Substantia nigra (tissue), 51 donors: ENCODE measurements at places on chromosomes 16 and 17.

DNA sequence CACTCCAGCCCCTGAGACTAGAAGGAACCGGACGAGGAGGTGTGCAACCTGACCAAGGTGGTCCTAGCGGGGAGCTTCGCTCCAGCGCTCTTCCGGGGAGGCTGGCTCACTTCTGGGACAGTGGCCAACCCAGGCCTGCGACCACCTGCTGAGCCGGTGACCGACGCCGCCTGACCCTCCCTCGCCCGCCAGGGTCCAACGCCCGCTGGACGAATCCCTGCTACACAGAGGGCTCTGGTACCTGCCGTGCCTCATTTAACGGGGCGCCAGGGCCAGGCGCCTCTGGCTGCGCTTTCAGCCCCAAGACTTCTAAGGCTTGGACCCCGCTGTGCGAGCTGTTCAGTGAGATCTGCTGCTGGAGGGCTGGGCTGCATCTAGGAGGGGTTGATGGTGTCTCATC, 99.5 kb upstream of the KCNJ18 start:
- no peak for DNase-seq

DNA sequence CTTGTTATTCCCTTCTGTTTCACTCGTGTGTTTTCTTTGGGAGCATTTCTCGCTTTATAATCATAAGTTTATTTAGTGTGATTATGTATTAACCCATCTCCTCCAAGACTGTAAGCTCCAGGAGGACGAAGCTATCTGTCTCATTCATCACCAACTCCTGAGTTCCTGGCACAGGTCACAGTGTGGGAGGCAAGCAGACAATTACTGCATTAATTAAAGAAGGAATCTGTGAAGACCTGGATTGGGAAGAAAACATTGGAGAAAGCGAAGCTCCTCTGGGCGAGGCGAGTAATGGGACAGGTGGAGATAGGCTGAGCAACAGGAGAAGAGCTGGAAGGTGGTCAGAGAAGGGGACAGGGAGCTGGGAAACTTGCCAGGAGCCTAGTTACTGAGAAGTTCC, 7.8 kb upstream of the CAMKK1 start:
- no peak for DNase-seq

GRCh38 chr17:55388842-55389241, 32.8 kb downstream of the MMD start:
- DNase-seq = no peak

DNA sequence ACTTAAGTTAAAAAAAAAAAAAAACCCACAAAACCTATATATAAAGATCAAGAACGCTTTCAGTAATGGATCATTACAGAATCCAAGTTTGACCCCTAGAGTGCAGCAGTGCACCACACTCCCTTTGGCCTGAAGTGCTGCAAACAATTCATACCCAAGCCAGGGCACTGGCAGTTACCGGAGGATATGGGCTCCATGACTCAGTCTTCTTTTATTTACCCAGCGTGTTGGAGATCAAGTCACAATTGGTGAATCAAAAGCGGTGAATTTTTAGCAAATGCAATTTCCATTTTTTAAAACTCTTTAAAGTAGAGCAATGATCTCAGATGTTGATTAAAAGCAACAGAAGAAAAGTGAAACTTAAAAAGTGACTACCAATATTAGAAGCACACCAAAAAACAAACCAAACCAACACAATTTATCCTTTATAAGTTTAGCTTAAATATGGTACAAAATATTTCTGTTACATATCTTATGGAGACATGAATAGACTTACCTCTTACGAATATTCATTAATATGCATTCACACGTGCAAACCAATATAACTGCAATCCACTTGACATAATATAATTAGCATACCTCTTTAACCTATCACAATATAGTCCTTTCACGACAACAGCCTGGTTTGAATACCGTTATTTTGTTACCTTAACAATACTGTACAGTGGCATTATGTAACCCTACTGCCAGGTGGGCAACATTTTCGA, 46.3 kb downstream of the ZNF652 start:
- peak; percentile 74 for DNase-seq

DNA sequence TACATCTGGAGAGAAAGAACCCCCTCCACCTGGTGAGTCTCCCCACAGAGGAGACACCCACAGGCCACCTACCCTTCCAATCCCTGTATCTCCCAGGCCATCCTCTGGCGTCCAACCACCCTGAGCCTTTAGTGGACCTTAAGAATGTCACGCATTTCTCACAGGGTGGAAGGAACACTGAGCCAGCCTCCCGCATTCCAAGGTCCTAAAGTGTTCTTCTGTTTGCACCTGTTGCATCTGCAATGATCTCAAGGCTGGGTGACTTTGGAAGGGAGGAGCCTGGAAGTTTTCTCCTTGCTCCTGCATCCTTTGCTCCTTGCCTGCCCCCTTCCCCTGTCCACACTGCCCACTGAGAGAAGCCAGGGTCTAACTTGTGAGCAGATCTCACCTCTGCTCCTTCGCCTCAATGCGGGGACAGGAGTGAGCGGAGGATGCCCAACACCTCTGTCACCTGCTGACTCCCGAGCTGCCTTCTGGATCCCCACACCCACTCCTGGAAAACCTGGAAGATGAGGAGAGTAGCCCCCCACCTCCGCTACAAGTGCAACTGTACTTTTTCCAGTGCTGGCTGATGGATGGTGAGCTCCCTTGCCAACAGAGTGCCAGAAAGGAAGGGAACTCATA, 3.7 kb downstream of the CHST5 start:
- DNase-seq = no peak

DNA sequence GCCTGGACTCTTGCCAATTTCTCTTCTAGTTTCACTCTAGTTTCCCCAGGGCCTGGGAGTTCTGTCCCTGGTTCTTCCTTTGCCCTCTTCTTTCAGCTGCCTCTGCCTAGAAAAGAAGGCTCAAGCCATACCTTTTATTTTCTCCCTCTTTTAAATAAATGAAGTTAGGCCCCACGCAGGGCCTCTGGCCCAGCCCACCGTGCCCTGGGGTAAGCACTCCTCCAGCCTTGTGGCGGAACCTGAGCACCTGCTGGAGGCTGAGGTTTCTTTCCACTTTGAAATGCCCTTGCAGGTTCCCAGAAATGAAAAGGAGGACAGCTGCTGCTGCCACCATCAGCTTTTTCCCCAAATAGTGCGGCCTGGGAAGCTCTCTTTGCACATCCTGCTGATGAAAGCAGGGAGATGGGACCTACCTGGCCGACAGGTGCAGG, 139.4 kb downstream of the CCDC182 start:
- DNase-seq = no peak

- no peak for DNase-seq
These were observed 23.5 kb upstream of the SIAH1 start for GRCh38 chr16:48408688-48409087.

DNA sequence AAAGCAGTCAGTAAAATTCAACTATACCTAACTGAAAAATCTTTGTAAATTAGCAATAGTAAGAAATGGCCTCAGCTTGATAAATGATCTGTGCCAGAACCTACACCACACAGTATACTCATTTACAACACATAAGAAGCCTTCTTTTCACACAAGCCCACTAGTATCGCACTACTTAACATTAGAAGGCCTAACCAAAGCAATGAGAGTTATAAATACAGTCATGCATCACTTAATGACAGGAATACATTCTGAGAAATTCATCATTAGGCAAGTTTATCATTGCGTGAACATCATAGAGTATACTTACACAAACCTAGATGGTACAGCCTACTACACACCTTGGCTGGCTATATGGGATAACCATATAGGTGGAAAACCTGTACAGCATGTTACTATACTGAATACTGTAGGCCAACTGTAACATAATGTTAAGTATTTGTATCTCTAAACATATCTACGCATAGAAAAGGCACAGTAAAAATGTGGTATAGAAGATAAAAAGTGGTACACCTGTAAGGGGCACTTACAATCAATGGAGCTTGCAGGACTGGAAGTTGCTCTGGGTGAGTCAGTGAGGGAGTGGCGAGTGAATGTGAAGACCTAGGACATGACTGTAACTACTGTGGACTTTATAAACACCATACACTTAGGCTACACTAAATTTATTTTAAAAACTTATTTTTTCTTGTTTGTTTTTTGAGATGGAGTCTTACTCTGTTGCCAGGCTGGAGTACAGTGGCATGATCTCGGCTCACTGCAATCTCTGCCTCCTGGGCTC, 126.5 kb upstream of the CORO6 start:
- DNase-seq = no peak

DNA sequence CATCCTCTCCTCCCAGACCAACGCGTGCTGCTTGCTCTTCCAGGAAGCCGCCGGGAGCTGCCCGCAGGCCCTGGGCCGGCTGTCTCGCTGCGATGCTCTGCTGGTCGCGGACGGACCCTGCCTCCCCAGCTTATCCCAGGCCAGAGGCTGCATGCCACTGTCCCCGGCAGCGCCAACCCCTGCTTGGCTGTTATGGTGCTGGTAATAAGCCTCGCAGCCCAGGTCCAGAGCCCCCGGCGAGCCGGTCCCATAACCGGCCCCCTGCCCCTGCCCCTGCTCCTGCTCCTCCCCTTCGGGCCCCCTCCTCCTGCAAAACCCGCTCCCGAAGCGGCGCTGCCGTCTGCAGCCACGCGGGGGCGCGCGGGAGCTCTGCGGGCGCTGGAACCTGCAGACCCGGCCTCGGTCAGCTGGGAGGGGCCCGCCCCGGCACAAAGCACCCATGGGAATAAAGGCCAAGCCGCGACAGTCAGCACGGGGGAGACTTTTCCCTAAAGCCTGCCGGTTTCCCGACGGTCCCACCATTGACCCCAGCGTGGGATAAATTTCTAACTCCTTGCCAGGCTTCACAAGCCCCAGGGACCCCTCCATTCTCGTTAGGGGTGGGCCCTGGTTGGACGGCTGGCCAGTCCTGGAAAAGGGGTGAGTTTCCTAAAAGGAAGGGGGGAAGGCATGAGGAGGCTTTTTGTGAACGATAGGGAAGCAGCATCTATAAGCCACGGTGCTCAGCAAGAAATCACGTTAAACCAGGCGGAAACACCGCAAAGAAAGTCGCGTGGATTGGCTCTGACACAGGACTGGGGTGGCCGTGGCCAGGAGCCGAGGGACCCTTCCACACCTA, 11.2 kb downstream of the ENPP7 start:
- peak; percentile 36 for DNase-seq

GRCh38 chr17:51029568-51030463, 90.9 kb downstream of the SPAG9 start:
- no peak for DNase-seq

- DNase-seq = peak; percentile 7
These were observed 89.1 kb upstream of the NOL11 start for GRCh38 chr17:67628580-67629013.

DNA sequence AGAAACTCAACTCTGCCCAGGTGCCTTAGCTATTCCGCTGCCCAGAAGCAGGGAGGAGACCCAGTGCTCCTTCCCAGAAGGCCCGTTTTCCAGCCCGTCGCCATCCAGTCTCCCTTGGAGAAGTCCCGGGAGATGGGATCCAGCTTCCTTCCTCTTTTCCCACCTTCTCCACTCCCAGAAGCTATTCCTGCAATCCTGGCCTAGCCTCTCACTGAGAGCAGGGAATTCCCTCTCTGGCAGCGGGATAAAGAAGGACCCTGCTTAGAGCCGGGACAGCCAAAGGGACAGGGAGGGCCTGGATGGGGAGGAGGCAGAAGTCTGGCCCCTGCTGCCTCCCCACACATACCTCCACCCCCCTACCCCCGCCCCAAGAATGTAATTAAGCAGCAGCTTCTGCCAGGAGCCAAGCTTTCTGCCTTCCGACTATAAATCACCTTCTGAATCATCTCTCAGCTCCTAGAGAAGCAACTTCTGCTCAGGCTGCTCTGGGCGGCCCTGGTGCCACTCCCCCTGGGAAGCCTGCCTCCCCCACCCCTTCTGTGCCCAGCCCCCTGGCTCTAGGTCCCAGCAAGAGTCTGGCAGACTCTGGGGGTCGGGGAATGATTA, 6.4 kb downstream of the WNT3 start:
- DNase-seq = no peak

DNA sequence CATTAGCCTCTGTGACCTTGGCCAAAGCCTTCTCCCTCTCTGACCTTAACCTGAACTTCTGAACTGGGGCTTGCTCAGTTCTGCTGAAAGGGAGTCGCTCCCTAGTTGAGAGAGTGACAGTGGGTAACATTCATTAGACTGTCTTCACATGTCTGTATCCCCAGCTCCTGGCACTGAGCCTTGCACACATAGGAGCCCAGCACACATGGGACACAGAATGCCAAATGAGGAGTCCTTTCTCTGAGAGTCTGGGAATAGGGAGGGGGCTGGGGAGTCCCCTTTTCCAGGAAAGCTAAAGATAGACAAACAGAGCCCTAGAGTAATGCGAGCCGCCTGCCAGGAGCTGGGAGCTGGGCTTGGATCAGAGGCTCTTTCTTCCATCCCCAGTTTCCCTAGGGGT, 2.5 kb downstream of the TAC4 start:
- DNase-seq = no peak

DNA sequence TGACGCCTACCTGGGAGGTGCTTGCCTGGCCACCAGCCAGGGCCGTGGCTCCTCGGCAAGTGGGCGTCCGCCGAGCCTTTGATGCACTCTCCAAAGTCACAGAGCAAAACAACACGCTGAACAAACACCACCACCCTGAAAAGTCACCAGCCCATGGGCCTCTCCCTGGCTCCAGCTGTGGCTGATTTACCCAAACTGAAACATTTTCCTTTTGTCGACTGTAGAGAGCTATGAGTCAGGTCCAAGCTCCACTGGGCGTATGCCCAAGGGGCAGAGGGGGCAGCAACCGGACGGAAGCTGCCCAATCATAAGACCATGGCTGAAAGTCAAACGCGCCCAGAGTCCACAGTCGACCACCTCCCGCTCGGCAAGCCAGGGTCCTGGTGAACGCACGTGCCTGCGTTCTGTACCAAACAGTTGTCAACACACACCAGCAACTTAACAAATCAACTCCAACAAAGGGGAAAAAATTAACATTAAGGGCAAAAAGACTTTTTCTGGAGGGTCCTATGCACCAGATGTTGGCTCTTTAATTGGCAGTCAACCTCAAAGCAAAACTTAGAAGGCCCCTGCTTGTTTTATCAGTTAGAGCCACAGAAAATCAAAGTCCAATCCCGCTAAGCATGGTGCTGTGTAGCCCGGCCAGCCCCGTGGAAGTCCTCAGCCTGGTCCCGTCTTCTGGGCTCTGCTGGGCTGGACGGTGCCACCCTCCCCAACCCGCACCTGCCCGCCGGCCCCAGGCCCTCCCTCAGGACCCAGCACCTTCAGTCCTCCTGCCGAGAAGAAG, 47.3 kb downstream of the TBC1D16 start:
- DNase-seq = no peak

DNA sequence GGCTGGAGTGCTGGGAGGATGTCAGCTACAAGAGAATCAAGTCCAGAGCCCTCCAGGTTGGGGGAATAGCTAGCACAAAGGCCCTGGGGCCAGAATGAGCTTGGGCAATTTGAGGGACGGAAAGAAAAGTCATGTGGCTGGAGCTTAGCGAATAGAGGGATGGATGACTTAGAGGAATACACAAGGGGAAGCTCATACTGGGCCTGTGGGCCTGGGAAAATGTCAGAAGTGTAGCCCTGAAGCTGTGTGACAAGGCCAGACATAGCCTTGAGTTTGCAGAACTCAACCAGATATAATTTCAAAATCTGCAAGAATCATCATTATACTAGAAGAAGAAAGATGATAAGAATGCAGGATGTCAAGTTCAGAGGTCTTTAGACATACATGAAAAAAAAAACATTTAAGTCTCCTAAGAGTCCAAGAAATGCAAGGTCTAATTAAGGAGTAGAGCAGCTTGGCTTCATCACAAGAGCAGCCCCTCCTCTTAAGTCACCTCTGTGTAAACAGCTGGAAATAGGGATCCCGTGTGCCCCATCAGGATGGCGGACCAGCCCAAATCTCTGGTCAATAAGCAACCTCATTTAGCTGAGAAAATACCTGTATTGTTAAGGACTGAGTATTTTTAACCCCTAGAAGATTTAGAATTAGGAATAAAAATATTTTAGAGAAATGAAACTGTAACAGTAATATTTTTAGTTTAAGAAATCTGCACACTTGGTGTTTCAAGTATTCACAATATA, 66.6 kb downstream of the ABCC12 start:
- no peak for DNase-seq

- DNase-seq = no peak
These were observed 1.8 kb downstream of the SGF29 start for GRCh38 chr16:28555561-28555960.
